ENCODE measurements at places on chromosomes 5 and 9.

DNA sequence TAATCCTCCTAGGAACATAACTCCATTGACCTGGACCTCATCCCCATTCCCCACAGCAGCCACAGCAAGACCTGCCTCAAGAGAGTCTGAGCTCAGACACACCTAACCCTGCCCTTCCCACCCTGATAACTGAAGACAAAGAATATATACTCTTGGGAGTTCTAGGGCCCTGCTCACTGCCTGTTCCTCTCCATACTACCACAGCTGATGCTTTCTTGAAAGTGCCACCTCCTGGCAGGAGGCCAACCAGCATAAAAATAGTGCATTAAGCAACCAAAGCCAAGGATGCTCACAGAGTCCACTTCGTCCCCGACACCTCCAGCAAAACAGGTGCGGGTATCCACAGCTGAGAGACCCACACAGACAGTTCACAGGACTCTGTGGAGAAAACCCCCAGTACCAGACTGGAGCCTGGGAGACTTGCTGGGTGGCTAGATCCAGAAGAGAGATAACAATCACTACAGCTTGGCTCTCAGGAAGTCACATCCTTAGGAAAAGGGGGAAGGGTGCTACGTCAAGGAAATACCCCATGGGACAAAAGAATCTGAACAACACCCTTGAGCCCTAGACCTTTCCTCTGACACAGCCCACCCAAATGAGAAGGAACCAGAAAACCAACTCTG is 23.5 kb downstream of the FAM114A2 start:
- DNase-seq = no peak

DNA sequence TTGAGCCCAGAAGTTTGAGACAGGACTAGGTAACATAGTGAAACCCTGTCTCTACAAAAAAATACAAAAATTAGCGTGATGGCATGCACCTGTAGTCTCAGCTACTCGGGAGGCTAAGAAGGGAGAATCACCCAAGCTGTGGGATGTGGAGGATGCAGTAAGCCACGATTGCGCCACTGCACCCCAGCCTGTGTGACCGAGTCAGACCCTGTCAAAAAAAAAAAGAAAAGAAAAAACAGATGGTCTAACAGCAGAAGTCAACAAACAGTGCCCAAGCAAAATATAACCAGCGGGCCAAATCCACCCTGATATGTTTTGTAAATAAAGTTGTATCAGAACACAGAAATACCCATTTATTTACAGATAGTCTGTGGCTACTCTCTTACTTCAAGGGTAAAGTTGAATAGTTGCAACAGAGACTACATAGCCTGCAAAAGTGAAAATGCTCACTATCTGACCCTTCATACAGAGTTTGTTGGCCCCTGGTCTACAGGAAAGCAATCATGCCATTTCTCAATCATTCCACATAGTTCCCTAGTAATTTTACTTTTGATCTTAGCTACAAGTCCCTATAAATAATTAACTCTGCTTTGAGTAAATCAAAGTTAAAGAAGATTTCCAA is 383.7 kb downstream of the TLE1 start:
- no peak for DNase-seq

DNA sequence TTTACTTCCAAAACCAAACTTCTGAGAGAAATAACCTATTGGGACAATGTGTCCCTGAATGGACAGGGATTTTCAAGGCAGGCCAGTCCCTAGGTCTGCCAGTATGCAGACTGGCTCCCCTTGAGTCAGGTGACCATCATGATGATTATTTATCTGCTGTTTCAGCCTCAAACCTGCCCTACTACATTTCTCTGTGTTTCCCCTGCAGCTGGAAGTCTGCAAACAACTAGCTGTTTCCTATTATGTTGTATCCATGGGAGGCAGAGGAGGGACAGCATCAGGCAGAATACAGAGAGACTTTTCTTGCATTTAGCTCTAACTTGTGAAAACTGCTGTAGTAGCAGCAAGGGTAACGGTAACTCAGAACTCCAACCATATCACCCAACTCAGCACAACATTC is 36.2 kb upstream of the IFNK start:
- no peak for DNase-seq

DNA sequence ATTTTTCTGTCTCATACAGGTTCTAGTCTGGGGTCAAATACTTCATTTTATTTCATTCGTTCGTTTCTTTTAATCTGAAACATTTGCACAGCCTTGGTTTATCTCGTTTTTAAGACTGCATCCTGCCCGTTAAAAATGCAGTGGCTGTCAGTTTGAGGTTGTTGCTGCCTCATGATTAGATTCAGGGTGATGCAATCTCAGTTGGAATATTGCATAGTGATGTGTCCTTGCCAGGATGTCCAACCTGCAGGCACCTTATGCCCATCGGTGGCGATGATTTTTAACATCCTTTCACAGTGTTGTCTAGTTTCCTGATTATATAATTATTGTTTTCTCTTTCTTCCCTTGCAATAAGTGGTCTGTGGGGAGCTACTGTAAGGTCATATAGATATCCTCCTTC is 45.1 kb downstream of the SH3GL2 start:
- no peak for DNase-seq

GRCh38 chr9:132472199-132472598 is 62.2 kb downstream of the CFAP77 start:
- no peak for DNase-seq

DNA sequence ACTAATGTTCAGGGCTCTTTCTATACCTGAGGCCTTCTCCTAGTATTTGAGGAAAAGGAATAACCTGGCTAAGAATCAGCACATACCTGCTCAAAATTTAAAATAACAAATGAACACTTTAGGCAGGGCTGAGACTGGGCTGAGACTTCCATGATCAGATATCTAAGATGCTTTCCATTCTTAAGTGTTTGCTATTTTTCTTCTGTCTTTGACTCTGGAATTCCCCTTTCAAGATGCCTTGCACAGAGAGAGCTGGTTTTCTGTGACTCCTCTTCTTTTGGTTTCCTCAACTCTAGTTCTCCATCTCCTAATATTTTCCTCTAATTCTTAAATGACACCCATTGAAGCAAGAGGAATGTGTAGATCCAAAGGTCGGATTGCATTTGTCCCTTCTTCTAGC is 61.1 kb downstream of the DPYSL3 start:
- DNase-seq = no peak

DNA sequence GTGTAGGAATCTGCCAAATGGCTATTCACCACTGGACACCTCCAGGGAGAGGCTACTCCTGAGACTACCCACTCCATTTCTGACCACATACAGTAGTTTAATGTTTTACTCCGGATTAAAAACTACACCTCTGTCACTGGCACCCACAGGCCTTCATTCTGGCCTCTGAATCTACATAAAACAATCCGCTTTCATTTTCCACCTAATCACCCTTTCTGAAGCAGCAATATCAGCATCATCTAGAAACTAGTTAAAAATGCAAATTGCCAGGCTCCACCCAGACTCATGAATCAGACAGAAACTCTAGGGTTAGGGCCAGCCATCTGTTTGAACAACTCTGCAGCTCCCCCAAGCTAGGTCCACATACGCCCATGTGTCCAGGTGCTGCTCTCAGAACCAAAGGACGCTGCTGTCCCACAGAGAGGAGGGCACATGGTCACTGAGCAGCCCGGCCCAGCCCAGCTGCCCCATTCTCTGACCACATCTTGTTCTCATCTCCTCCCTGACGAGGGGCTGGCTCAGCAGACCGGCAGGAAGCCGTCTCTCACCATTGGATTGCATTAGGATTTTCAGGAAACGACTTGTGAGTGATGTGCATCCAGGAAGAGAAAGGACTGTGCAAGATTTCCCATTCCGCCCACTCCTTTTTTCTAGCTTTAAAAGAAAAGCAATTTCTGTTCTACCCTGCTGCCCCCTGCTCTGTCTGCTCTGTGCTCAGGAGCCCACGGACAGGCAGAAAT is 34.7 kb downstream of the ADAM19 start:
- DNase-seq = peak; percentile 42

- no peak for DNase-seq
Measured at GRCh38 chr5:50984640-50985039, 318.2 kb downstream of the PARP8 start.

- no peak for DNase-seq
Measured at GRCh38 chr5:171388816-171389168, 1.1 kb downstream of the NPM1 start.

- no peak for DNase-seq
Measured at GRCh38 chr9:119400606-119401005, 31.4 kb upstream of the BRINP1 start.

- DNase-seq = no peak
Measured at GRCh38 chr5:57348376-57349140, 134.1 kb downstream of the ACTBL2 start.

DNA sequence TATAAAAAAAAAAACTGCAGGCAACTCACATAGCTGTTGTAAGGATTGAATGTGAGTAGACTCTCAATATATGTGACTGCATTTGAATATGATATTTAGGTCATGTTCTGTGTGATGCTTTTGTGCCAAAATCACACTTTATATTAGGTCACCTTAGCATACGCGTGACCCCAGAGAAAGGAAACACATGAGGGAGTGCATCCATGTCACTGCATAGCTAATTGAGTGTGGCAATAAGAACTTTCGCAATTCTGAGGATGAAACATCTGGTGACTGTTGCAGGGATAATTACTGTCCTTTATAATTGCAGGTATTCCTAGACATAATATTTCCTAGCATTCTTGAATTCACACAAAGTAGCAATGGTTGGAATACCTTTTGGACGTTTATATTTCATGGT is 459.5 kb upstream of the KLF4 start:
- DNase-seq = no peak

DNA sequence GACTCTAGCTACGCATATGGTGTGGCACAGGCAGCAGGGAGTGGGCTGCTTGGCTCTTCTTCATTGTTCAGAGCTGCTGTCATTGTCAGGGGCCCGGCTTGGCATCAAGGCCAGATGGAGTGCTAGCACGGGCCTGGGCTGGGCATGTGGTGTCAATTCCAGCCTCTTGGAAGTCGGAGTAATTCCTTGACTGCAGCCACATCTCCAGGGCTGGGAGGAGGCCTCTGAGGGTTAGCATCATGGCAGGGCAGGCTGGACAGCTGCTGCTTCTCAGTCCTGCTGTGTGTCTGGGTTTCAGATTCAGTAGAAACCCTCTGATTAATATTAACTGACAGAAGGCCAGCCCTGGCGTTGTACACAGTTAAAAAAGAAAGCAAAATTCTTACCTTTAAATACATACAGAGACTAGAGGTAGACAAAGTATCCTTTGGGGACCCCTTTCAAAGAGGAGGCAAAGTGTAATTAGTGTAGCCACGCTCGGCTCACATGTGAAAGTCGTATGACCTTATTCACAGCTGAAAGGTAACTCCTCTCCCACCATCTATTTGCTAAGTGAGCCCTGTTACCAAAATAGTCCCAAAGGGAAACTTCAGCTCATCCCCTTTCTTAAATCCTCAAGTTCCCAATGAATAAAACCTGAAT is 126.4 kb downstream of the DOCK2 start:
- DNase-seq = no peak

- DNase-seq = no peak
Measured at GRCh38 chr5:33892620-33893137, 889 bp upstream of the ADAMTS12 start.

DNA sequence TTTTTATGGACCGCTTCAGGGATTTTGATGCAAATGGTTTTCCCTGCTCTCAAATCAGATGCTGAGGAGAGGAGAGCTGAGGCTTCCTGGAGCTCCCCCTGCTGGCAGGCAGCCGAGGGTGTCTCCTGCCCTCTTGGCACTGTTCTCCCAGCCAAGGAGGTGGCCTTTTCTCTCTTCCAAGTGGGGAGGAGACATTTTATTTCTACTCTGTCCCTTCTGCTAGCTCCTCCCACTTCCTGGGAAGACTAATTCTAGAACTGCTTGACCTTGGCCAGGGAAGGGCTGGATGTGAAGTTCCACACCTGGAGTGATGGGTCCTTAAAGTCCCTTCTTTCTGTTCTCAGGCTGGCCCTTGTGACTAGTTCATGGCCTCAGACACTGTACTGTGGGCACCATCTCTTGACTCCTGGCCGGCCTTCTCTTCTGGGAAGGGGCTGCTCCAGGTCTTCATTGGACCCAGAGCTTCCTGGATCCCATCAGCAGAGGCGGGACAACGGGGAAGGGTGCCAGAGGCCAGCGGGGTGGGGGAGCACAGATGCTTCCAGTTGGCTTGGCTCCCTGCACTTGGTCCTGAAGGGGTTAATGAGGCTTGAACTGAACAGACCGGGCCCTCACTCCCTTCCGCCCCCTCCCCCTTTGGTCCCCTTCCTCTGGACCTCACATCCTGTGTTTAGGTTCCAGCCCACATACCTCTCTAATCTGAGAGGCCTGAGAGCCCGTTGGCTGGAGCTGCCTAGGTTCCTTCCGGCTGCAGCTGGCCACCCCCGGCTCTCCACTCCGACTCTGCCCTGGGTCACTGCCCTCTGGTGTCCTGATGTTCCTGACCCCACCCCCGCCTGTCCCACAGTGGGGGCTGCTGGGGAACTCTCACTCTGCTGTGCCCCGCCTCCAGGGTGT is 32.1 kb downstream of the PTPA start:
- DNase-seq = peak; percentile 79

DNA sequence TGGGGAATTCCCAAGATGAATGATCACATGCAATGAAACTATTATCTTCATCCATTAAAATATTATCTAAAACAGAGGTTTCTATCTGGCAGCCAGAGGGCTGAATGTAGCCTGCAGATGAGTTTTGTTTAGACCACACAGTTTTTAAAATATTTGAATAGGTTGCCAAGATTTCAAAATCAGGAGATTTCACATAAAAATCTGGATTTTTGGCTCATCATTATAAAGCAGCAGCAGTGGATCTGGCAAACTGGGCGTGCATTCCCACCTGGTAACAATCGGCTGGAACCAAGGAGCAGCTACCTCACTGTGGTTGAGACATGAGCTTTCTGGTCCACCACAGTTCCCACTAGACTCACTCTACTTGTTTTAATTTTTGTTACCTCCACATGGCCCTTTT is 155.1 kb downstream of the BNC2 start:
- DNase-seq = no peak

DNA sequence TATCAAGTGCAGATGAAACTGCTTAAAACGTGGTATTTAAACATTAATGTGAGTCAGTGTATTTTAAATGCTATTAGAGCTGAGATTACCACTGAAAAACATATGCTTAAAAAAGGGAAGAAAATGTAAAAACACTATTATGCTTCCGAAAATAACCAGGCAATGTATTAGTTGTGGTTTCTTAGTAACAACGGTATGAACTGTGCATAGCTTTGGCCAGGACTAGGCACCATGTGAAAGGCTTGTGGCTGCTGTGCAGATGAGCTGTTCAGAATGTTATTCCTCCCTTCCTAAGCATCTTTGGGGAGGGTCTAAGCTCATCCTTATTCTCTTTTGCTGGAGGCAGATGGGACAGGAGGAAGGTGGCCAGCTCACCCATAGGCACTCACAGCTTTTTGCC is 84.9 kb downstream of the NTRK2 start:
- DNase-seq = no peak

DNA sequence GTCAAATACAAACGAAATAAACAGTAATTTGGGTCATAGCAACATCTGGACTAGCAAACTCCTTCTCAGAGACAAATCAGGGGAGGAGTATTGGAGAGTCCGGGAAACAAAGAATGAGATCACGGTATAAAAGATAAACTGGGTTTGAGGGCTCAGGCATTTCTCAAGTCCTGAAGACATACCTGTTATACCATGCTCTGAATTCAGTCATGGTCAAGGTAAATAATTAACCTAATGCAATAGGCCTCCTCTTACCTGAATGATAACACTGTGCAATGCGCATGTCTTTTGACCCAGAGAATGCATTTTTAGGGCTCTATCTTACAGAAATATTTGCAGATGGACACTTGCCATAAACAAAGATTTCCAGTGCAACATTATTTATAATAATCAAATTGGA is 31.9 kb upstream of the SPDL1 start:
- DNase-seq = no peak
